ENCODE measurements at places on chromosomes 7 and 10.

GRCh38 chr10:14186245-14186644 lies 144.5 kb downstream of the FRMD4A start:
- no peak for DNase-seq

- no peak for DNase-seq
Observed at GRCh38 chr10:99628923-99629624, 8.8 kb upstream of the SLC25A28 start.

GRCh38 chr7:1707756-1708595 lies 37.9 kb downstream of the ELFN1 start:
- no peak for DNase-seq

DNA sequence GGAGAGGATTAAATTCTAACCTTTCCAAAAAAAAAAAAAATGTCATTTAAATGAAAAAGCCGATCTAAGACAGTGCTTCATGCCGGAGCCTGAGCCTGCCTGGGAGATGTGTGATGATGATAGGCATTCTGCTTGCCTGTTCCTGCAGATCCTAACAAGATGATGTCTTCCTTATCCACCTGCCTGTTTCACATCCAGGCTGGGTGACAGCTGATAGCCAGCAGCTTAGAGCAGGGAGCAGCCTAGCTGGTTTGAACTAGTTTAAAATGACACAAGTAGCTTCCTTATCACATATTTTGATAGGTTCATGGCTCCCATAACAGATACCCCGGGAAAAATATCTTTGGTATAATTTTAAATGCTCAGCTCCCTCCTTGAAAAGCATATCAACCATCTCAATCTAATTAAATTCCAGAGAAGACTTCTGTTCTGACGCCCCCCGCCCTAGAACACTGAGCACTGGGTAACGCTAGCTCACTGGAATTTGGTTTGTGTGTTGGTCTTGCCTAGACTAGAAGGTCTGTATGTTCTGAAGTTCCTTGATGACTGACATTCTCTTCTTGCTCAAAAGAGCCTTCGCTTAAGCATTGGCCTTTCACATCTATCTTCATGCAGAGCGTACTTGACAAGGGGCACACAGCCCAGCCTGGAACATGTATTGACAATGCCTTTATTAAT lies 96.9 kb upstream of the FGFR2 start:
- no peak for DNase-seq

GRCh38 chr10:86083664-86084175 lies 282.9 kb downstream of the GRID1 start:
- no peak for DNase-seq

- no peak for DNase-seq
Observed at GRCh38 chr10:33212061-33212748, 122.3 kb downstream of the NRP1 start.

GRCh38 chr7:6621195-6622133 lies 6.1 kb downstream of the ZNF853 start:
- no peak for DNase-seq

Data from HFF-Myc (cell line).